ENCODE measurements at places on chromosomes 16 and 17.

GRCh38 chr17:20246692-20247091 lies 220.6 kb downstream of the LGALS9B start:
- no peak for DNase-seq

DNA sequence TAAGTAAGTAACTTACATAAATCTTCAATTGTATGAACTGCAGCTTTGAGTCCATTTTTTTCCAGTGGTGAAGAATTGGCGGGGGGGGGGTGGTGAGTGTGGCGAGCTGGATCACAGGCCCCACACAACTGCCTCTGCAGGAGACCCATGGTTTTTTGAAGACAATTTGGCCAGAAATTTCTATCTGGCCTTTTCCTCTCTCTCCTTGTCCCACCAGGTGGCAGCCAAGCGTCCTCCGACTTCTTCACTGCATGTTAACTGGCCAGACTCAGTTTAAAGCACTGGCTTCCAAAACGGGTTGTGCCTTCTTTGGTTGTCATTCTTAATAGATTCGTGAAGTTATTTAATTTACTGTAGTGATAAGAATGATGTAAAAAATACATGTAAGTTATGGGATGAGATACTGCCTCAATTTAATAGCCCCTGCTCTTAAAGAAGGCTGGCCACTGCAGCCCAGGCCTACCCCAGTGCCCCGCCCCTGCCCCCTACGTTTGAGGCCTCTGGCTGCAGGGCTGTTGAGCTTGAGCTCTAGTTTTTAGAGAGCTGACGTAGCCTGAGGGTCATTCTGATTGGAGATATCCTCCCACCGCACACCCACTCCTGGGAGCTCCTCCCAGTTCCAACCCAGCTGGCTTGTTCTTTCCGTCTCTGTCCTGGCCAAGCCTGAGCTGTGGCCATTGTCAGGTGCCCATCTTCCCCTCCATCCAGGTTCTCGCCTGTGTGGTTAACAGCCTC lies 36.4 kb downstream of the AKAP1 start:
- DNase-seq = no peak

DNA sequence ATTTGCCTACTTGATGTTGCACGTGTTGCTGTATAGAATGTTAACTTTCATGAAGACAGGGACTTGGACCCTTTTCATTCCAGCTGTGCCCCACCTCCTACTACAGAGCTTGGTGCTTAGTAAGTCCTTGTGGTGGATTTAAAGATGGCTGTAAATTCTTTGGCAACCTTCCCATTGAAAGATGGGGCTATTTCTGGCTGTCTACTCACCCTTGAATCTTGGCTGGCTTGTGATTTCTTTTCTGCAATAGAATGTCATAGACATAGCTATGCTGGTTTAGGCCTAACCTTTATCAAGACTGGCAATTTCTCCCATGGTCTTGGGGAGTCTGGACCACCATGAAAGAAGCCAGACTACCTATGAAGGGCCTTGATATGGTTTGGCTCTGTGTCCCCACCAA lies 59.0 kb downstream of the ACSM2A start:
- no peak for DNase-seq

GRCh38 chr16:83037884-83038283 lies 411.1 kb downstream of the CDH13 start:
- DNase-seq = no peak

- DNase-seq = no peak
Observed at GRCh38 chr16:80202831-80203413, 337.9 kb upstream of the DYNLRB2 start.

GRCh38 chr16:55513616-55514015 lies 4.7 kb downstream of the LPCAT2 start:
- DNase-seq = no peak

DNA sequence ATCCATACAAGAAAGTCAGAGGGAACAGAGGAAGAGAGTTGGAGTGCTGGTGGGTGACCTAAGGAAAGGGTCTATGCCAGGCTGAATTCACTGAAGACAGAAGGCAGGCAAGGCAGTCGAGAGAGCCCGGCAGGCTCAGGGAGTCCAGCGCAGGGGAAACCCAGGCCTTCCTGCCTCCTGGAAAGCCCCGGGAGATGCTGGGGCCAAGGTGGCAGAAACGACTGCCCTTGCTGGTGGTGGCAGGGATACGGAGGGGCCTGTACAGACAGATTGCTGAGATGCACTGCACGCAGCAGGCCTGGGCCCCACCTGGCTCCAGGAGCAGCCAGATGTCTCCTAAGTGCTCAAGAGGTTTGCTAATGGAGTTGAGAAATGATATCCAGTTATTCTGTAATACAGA lies 59.8 kb downstream of the GTF3C1 start:
- no peak for DNase-seq

DNA sequence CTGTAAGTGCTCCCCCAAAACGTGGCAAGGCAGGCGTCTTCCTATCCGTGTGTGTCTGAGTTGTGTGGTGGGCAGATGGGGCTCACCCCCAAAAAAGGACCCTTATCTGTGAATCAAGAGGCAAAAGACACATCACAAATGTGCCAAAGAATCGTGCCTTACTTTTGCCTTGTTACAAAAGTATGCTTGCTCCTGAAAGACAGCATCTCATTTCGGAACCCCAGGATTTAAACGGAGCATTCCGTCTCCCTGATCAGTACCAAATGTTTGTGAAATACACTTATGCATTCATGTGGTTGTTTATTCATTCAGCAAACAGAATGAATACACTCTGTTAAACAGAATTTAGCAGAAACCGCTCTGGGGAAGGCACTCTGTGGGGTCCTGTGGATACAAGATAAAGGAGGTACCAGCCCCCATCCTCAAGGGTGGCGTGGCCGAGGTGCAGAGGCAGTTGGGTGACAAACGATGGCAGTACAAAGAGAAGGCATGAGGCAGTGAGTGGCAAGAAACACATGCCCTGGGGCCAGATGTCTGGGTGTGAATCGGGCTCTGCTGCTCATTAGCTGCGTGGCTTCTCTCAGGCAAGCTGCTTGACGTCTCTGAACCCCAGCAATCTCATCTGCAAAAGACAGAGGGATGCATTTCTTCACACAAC lies 654 bp downstream of the WFDC1 start:
- no peak for DNase-seq

DNA sequence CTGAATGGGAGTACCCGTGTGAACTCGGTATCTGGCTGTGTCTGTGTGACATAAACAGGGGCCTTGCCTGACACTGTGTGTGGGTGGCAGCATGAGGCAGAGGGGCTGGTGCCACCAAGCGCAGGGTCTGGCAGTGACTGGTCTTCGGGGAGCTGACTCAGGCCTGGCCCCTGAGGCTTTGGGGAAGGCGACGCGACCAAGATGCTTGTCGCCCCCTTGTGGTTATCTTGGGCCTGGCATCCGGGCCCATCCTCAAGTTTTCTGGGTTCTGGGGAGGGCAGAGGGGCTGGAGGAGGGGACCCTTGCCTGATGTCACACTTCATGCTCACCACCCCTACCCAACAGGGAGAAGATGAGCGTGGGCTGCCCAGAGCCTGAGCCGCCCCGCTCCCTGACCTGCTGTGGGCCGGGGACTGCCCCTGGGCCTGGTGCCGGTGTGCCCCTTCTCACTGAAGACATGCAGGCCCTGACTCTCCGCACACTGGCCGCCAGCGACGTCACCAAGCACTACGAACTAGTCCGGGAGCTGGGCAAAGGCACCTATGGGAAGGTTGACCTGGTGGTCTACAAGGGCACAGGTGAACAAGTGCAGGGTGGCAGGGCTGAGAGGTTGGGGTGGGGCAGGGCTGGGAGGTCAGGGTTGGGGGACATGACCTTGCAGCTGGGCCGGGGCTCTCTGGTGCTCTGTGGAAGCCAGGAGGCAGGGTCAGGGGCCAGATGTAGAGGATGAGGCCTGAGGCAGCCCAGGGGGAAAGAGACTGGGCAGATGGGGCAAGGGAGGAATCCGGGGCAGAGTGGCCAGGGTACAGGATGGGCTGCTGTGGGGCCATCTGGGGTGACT lies 24.9 kb downstream of the SBK1 start:
- no peak for DNase-seq
